Stimulated activated CD8-positive, alpha-beta memory T cell treated with anti-CD3 and anti-CD28 coated beads, Interleukin-7, amount 100 ng/mL, for 24 hours (primary cell): ENCODE measurements at places on chromosomes 16 and 17.

GRCh38 chr16:22077700-22078313, 14.5 kb upstream of the VWA3A start:
- DNase-seq: peak; percentile 48

GRCh38 chr16:81318711-81319110, 3.9 kb downstream of the GAN start:
- no peak for DNase-seq

DNA sequence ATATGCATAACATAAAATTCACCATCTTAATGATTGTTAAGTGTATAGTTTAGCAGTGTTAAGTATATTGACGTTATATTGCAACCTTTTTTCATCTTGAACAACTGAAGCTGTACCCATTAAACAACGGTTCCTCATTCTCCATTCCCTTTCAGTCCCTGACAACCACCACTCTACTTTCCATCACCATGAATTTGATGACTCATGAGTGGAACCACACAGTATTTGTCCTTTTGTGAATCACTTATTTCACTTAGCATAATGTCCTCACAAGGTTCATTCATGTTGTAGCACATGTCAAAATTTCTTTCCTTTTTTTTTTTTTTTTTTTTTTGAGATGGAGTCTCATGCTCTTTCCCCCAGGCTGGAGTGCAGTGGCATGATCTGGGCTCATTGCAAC, 46.0 kb downstream of the HOXB1 start:
- no peak for DNase-seq

DNA sequence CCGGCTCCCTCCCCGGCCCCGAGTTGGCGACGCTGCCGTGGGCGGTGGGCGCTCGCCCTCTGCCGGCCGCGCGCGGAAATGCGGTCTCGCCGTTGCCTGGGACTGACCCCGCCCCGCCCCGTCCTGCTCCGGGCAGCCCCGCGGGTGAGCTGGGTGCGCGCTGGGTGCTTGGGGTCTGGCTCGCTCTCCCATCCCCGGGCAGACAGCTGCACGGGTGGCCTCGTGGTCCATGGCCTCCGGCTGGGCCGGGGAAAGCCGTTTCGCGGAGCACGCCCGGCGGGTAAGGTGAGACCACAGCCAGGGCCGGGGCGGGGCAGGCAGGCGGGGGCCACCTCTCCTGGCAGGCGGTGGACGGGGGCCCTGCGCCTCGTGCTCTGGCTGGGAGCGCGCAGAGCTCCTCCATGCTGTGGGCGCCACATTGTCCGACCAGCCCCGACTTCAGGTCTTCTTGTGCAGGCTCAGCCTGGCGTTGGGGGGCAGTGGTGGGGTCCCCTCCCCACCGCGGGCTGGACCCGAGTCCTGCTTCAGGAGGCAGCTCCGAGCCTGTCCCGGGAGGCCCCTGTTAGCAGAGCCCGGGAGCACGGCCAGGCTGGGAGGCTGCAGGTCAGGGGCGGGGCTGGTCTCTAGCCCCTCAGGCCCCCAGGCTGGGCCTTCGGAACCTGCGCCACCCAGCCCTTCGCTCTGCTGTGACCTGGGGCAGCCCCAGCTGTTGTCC, 7.0 kb upstream of the C1QTNF8 start:
- peak; percentile 44 for DNase-seq

- DNase-seq: no peak
Observed at GRCh38 chr17:45914047-45914717, 19.8 kb downstream of the MAPT start.
